NCI-H2081 (cell line): ENCODE measurements at places on chromosomes 3 and 15.

DNA sequence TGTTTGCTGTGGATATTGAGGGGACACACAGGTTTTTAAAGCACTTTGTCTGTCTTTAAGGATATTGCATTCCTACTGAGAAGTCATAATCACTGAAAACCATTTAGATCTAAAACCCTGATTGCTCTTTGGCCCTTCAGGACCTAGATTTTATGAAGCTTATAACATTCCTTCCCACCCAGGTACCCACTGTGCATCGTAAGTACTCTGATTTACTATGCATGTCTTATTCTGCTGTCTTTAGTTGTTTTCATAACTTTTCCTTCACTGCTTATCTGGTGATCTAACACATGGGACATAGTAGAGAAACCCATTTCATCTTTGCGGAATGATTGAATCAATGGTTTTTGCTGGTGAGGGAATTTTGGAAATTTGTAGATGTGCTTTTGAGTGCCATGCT lies 247.0 kb upstream of the RARB start:
- DNase-seq = no peak

DNA sequence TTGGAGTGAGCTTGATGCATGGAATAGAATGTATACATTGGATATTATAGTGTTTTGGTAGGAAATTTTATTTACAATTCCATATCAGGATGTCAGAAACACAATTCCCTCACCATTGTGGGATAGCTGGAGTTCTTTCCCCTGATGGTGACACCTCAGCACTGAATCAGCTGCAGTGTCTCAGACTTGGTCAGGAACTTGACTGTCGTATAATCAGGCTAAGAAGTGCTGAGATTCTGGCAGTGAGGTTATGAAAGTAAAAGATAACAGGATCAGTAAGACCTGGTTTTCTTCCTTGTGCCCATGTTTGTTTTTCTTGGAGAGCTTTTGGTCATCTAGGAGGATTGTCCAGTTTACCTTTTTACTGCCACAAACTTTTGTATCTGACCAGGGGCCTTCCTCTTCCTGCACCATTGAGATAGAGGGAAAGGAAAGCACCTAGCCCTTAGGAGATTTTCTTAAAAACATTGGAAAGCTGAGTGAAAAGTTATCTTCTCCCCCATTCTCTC lies 27.3 kb upstream of the ST3GAL6 start:
- no peak for DNase-seq

DNA sequence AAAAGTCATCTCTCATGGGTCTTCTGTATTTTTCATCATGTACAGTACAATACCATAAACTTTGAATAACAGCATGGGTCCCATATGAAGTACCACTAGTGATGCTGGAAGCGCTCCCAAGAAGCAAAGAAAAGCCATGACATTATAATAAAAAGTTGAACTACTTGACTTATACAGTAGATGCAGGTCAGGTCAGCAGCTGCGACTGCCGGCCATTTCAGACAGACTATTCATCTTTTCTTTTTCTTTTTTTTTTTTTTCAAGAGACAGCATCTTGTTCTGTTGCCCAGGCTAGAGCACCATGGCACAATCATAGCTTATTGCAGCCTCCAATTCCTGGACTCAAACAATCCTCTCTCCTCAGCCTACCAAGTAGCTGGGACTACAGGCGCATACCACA lies 10.2 kb downstream of the RAF1 start:
- no peak for DNase-seq

- DNase-seq = no peak
These were observed 119.2 kb downstream of the CTNNB1 start for GRCh38 chr3:41318520-41318919.

DNA sequence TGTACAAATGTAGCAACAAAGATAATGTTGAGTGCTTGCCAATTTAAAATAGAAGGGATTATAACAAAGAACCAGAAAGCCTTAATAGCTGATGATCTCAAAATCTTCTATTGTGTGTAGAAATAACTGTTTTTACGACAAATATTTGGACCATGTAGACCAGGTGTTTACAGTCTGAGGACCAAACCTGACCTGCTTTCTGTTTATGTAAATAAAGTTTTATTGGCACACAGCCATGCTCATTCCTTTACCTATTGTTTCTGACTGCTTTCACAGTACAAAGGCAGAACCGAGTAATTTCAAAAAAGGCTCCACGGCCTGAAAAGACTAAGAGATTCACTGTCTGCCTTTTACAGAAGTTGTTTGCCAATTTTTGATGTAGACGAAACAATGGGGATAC lies 91.8 kb downstream of the GOLIM4 start:
- no peak for DNase-seq

GRCh38 chr15:60790641-60791040 lies 311.7 kb upstream of the ICE2 start:
- DNase-seq = no peak

DNA sequence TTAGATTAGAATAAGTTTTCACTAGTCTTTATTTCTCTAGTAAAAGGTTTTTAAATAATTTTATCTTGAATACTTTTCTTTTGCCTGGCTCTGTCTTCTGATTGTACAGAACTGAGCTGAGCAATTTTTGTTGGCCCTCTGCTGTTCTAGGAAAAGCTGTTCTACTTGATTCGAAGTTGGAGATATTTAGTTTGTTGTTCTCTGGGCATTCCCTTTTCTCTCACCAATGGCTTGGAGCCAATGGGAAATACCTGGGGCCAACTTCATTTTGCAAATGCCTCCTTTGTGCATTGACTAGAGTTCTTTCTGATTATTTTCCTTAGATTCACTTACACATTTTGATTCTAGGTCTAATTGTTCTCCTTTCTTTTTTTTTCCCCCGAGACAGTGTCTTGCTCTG lies 16.5 kb downstream of the ABHD5 start:
- no peak for DNase-seq

GRCh38 chr3:31234145-31234544 lies 298.6 kb upstream of the STT3B start:
- DNase-seq = no peak

GRCh38 chr3:191753196-191753595 lies 292.2 kb downstream of the PYDC2 start:
- DNase-seq = no peak

- no peak for DNase-seq
These were observed 109.7 kb downstream of the P2RY1 start for GRCh38 chr3:152944671-152945070.

DNA sequence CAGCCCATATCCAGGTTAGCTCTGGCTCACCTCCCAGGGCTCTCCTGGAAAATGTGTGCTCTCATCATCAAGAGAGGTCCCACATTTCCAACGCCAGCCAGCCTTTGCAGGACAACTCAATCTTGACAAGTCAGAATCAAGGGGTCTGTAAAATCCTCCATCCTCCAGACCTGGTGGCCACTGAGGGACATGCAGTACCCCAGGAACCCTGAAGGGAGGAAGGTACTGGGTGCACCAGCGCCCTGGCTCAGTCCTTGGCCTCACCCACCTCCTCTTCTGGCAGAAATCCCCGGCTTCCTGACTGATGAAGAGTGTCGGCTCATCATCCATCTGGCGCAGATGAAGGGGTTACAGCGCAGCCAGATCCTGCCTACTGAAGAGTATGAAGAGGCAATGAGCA lies 6.0 kb upstream of the WDR6 start:
- DNase-seq = no peak

- DNase-seq = no peak
These were observed 197.3 kb downstream of the FHIT start for GRCh38 chr3:61053781-61054496.

GRCh38 chr3:42495393-42495792 lies 7.0 kb upstream of the VIPR1 start:
- no peak for DNase-seq

GRCh38 chr15:35545316-35545823 lies 595 bp downstream of the DPH6 start:
- peak; percentile 62 for DNase-seq

GRCh38 chr3:78887547-78888011 lies 880.2 kb downstream of the ROBO1 start:
- no peak for DNase-seq

DNA sequence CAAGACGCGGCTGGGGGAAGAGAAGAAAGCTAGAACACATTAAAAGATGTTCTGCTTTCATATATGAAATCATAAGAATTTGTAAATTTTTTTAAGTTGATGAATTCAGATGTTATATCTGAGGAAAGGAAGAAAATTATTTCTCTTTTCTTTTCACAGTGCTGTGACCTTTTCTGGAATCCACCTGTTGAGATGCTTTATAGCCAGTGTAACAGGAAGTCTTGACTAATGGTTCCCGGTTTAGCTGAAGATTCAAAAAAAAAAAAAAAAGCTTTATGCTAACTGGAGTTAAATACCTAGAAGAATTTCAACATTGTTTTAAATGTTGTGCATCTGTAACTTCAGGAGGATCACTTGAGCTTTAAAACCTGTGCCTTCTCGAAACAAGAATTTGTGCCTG lies 9.9 kb downstream of the GTPBP8 start:
- no peak for DNase-seq

- DNase-seq = no peak
These were observed 644.2 kb downstream of the GRM7 start for GRCh38 chr3:7504886-7505775.

- no peak for DNase-seq
These were observed 51.7 kb downstream of the SH3GL3 start for GRCh38 chr15:83498801-83499200.

GRCh38 chr3:101828691-101829436 lies 20.4 kb upstream of the NFKBIZ start:
- DNase-seq = no peak

GRCh38 chr15:57884936-57885335 lies 178.4 kb downstream of the POLR2M start:
- DNase-seq = no peak

- peak; percentile 69 for DNase-seq
These were observed 80.3 kb downstream of the TMEM266 start for GRCh38 chr15:76140074-76140464.

- DNase-seq = no peak
These were observed 1035.3 kb downstream of the FHIT start for GRCh38 chr3:60215946-60216345.

DNA sequence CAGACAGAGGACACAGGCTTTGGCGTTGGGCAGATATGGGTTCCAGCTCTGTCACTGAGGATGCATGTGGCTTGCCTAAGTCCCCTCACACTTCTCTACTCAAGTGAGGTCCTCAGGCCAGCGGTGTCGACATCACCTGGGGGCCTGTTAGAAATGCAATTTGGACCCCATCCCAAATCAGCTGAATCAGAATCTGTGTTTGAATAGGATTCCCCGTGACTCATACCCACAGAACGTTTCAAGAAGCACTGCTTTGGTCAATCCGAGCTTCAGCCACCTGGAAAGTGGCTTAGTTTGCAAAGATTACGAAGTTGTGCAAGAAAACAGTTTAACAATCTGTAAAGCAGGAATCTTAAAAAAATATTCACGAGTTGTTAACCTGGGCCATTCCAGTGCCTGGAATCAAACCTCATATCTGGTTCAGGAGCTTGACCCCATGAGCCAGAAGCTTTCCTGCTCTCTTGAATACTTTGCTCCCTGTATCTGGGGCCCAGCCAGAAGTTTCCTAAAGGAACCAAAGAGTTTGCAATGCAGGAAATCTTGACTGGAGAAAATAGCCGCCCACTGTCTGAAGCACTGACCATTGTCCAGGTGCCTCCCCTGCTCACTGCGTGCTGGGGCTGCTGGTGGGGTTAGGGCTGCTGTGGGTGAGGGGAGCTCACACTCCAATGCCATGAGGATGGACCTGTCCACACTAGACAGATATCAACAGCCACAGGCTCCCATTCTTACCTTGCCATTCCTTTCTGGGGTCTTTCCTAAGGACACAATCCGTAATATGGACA lies 208.5 kb upstream of the LINGO1 start:
- DNase-seq = no peak

- no peak for DNase-seq
These were observed 9.6 kb downstream of the CCNDBP1 start for GRCh38 chr15:43194795-43195194.

DNA sequence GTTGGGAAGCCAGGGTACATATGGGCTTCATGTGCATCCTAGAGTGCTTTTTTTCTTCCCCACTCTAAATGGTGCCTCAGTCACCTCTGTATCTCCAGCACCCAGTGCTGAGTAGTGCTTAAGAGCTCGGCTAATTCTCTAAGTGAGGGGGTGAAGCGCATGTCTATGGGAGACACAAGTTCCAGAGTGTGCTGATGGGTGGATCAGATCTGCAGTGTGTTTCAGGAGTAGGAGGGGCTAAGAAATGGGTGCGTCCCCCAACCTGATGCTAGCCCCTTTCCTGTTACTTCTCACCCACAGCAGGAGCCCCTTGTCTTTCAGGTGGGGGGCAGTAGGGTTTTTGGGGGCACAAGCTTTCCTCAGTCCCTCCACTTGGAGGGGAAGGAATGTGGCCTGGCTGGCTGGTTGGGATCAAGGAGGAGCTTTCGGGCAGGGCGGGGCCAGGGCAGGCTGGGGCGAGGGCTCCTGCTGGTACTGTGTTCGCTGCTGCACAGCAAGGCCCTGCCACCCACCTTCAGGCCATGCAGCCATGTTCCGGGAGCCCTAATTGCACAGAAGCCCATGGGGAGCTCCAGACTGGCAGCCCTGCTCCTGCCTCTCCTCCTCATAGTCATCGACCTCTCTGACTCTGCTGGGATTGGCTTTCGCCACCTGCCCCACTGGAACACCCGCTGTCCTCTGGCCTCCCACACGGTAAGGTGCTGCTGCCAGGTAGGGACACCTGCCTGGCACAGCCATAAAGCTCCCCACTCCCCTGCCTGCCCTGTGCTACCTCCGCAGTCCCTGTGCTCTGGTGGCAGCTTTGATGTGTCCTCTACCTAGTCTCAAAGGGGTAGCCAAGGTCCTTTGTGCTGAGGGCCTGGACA lies at the start of gene IL17RE:
TSS of gene IL17RE (plus strand) at position 477 of the 866 bp plus-strand sequence. CDS start at position 562, 85 bp downstream.
- DNase-seq = no peak

GRCh38 chr3:21638488-21638887 lies 112.5 kb downstream of the ZNF385D start:
- DNase-seq = no peak

DNA sequence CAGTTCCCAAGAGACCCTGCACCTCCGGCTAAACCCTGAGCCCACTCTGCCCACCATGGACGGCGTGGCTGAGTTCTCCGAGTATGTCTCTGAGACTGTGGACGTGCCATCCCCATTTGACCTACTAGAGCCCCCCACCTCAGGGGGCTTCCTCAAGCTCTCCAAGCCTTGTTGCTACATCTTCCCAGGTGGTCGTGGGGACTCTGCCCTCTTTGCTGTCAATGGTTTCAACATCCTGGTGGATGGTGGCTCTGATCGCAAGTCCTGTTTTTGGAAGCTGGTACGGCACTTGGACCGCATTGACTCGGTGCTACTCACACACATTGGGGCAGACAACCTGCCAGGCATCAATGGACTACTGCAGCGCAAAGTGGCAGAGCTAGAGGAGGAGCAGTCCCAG lies 4.0 kb downstream of the MAP1A start:
- no peak for DNase-seq

DNA sequence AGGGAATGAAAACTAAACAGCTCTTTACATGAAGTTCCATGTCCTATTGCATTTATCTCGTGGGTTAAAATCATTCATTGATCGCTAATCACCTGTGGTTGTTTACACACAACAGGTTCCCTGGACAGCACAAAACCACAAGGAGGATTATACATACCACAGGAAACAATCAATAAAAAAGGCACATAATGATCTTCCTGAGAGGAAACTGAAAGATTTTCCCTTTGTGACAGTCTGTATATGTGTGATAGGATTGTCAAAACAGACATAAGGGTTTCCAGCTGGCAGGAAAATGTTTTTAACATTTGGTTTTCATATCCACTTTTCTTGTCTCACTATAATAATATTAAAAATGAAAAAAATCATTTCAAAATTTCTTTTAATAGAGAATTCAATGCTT lies 541.8 kb downstream of the NLGN1 start:
- DNase-seq = peak; percentile 33

GRCh38 chr15:65066001-65066634 lies 1.7 kb downstream of the RASL12 start:
- no peak for DNase-seq

- no peak for DNase-seq
These were observed 1.5 kb upstream of the FBXO22 start for GRCh38 chr15:75902129-75902557.
